Activated T-cell treated with anti-CD3 and anti-CD28 coated beads, Interleukin-2, amount 50 U/mL, for 4 hours (primary cell): ENCODE measurements at places on chromosomes 7 and 10. TPM values are rescaled to one million over a fixed set of nuclear protein-coding genes. Genes with fewer than 3 reads are reported as not detected.

DNA sequence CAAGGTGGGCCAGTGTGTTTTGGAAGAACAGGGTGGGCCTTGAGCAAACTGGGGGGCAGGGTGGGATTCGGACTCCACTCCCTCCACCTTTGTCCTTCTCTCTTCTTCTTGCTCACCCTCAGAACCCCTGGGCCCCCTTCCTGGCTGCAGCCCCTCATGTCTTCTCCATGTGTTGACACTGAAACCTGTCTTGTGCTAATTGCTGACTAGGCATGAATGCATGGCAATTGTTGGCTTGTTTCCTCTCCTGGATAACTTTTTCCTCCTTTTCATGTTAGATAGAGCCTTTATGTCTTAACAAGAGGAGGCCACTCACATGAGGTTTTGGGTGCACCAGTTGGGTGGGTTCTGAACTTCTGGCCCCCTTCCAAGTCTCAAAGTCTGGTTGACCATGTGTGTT lies 181.6 kb upstream of the MKI67 start:
- no peak for DNase-seq

- no peak for DNase-seq
Observed at GRCh38 chr7:17907014-17907413, 33.3 kb downstream of the SNX13 start.

Gene NEUROG3
- not detected for total RNA-seq

Gene CALML5
- not detected for total RNA-seq

- peak; percentile 4 for DNase-seq
Observed at GRCh38 chr7:95396136-95397032, at the start of gene PON3. Gene PON3 (minus strand): TSS chr7:95396375. CDS start chr7:95396350, 25 bp downstream.

Gene STRIP2
- total RNA-seq = 51.6 TPM

Gene MKX
- total RNA-seq = 0.38 TPM

DNA sequence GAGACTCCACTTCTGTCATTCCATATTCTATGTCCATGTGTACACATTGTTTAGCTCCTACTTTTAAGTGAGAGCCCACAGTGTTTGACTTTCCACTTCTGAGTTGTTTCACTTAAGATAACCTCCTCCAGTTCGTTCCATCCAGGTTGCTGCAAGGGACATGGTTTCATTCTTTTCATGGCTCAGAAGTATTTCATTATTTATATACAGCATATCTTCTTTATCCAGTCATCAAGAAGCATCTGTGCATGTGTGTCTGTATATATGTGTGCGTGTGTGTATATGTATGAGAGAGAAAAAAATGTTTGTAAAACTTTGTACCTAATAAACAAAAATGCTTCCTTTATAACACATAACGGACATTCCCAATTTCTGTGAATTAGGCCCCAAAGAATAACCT lies 6.2 kb downstream of the SEC61A2 start:
- DNase-seq = no peak

DNA sequence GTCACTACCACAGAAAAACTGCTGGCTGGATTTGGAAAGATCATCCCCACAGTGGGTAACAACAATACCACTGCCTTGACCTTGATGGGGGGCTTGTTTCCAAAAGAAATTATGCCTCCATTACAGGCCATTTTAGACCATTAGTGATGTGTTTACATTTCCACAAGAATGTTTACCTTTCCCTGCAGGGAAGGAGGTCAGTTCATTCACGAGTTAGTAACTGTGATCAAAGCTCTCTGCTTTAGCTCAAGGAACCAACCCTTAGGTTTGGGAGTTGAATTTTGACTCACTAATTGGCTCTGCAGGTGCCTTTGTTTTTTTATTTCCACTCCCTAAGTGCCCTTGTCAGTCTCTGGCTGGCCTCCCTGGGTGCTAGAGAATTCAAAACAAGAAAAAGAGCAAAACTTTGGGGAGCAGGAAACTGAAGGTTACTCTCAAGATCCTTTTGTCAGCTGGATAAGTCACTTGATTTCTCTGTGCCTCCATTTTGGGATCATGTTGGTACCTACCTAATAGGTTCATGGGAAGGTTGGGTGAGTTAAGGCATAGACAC lies 41.1 kb upstream of the NUPR2 start:
- no peak for DNase-seq
